ENCODE measurements at places on chromosomes 12 and 14.
A peak's percentile ranks its signal among the peaks of the same experiment; 100 is the strongest.

GRCh38 chr12:21502164-21502496 is 541 bp downstream of the GOLT1B start:
- DNase-seq = no peak

DNA sequence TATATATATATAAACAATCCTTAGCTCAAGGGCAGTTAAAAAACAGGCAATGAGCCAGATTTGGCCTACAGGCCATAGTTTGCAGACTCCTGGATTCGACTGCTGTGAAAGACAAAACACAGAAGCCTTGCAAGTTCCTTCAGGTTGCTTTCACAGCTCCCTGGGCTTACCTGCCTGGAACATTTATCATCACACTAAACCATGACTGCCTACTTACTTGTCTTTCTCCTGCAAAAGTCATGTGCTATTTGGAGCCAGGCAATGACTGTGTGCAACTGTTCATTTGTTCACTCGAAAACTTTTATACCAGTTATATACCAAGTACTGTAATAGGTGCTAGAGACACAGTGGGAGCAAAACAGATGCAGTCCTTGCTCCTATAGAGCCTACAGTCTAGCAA is 2.2 kb upstream of the RPS6KA5 start:
- no peak for DNase-seq

DNA sequence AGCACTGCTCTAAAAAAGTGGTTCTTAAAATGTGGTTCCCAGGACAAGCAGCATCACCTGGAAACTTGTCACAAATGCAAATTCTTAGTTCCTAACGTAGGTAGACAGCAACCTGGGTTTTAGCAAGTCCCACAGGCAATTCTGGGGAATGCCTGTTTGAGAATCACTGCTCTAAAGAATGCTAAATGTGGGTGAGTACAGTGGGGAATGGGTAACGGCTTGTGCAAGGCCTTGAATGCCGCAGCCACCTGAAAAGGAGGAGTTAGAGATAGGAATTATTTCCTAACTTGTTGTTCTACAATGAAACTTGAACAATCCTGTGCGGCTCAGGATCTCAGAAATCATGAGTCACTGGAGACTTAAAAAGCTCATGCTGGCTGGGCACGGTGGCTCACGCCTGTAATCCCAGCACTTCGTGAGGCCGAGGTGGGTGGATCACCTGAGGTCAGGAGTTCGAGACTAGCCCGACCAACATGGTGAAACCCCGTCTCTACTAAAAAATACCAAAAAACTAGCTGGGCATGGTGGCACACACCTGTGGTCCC is 34.9 kb downstream of the GNS start:
- DNase-seq = no peak

DNA sequence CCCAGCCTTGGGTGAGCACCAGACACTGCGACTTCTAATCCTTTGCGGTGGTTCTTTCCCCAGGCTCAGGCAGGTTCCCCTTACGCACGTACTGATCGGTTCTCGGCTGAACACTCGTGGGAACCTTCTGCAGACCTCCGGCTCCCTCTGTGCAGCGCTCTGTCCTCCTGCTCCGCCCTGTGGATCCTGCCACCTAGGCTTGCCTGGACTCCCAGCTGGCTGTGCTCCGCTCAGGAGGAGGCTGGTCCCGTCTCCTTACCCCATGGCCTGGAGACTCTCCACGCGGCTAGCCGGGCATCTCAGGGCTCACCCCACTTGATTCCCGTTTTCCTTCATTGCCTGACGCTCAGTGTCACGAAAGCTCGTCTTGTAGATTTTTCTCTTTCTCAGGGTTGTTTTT is 34.7 kb downstream of the TNFAIP2 start:
- DNase-seq = no peak

GRCh38 chr12:66590275-66590985 is 88.4 kb downstream of the GRIP1 start:
- no peak for DNase-seq

DNA sequence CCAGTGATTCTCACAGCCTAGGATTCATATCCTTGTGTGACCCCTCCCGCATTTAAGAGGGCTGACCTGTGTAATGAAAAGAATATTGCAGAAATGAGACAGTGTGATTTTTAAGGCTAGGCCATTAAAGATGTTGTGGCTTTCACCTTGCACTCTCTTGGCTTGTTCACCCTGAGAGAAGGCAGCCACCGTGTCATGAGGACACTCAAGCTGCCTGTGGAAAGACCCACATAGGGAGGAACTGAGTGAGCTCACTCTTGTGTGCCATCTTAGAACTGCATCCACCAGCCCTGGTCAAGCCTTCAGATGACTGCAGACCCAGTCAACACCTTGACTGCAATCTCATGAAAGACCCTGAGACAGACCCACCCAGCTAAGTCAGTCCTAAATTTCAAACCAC is 46.3 kb upstream of the TMPO start:
- DNase-seq = no peak

DNA sequence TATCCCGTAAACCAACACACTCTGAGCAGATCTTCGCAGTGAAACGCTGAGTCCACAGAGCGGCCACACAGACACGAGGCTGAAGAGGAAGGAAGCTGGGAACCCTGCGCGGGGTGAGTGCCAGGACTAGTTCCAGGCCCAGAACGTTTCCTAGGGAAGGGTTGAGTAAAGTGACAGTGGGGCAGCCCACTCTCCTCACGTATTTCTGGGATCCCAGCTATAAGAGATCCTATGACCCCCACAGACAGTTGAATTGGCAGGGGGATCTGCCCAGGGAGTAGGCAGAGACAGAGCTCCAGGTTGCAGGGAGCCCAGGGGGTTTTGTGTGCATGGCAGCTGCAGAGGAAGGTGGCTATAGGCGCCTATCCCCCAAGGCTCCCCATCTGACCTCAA is 51.1 kb downstream of the GTF2A1 start:
- DNase-seq = no peak

DNA sequence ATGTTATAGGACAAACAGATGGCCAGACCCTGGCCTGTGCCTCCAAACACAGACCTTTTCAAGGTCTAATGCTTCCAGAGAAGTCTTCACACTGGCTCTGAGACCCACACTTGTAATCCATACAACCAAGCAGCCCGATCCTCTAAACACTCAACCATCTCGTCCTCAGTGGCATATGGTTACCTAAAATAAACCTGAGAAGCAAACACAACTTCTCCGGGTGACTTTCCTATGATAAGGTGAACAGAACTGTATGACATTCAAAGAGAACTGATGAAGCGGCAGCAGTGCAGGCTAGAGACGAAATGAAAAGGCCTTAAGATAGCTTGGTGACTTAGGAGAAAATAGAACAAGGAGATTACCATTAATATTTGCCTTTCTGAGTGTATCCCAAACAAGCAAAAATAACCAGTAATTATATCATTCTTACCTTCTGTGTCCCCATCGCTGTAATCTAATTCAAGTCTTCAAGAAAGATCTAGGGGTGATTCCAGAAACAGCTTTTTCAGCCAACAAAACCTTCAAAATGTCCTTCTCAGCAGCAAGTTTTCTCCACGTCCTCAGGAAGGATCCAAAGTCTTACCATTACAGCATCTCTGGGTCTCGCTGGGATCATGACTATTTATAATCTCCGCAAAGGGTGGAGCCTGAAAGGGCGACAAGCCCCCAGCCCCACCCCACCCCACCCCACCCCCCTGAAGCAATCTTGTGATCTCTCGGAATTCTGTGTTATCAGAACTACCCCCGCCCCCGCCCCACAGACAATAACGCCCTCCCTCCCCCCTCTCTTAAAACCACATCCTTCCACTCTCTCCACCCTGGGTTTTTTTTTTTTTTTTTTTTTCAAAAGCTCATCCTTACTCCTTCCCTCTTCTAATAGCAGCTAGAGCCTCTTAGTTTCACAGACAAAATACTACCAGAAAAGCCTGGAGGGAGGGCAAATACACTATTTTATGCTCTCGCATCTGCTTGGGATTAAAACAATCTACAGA is at the start of gene SLC2A3:
Gene SLC2A3, minus strand, starts transcription at position 598 of the 992 bp plus-strand sequence. Its CDS starts 153 bp downstream, at position 445.
- peak; percentile 86 for DNase-seq

GRCh38 chr14:69547701-69548348 is 26.8 kb downstream of the CCDC177 start:
- DNase-seq = no peak

- no peak for DNase-seq
These were observed 121.8 kb downstream of the SUDS3 start for GRCh38 chr12:118498171-118498570.

DNA sequence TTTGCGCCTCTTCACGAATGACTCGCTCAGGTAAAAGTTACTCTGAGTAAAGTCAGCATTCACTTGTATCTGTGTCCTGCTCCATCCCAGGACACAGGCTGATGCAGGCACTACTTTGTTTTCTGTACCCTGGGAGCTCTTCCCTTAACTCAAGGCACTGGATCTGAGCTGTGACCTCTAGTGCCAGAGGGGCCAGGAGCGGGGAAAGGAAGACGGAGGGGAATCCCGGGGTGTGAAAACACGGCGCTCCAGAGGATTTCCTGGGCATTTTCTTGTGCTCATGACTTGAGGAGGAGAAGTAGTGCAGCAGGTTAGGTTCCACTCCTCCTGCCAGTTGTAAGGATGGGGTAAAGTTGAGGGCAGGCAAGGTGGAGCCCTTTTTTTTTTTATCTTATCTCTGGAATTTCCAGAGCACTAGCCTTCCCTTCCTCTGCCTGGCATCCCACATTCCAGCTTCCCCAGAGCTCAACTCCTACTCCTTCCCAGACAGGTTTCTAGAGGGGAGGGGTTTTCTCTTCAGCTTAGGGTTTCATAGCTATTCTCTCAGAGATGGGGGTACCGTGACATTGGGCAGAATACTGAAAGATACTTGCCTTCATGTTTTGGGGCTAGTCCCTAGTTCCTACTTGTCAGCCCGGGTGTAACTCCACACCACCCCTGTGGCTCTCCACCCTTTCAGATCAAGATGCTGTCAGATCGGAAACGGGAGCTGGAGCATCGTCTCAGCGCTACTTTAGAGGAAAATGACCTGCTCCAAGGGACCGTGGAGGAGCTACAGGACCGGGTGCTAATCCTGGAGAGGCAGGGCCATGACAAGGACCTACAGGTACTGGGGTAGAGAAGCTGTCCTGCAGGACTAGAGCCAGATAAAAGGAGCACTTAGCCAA is 52.3 kb downstream of the RAB35 start:
- DNase-seq = no peak

DNA sequence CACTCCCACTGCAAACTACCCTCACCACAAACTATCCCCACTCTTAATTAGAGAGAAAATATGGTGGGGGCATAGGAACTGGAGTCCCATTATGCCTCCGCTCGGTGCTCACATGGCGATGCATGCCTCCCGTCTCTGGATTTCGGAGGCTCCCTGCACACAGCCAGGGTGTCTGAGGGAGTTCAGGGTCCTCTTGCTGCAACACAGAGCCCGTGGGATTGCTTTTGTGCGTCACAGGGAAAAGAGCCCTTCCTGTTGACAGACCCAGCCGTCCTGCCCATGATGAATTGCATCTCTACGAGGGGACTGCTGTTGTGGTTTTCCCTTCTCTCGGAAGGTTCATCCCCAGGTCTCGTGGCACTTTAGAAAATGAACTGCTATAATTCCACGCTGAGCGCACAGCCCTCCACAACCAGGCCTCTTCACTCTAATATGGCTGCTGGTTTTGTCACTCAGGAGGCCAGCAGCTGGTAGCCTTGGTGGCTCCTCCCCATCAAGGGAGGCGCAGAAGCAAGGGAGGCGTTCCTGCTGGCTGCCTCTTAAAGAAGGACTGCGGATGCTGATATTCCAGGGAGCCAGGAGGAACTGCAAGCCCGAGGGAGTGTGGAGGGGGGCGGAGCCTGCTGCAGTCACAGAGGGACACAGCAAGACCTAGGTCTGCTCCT is 158.0 kb downstream of the KCNA5 start:
- DNase-seq = no peak

DNA sequence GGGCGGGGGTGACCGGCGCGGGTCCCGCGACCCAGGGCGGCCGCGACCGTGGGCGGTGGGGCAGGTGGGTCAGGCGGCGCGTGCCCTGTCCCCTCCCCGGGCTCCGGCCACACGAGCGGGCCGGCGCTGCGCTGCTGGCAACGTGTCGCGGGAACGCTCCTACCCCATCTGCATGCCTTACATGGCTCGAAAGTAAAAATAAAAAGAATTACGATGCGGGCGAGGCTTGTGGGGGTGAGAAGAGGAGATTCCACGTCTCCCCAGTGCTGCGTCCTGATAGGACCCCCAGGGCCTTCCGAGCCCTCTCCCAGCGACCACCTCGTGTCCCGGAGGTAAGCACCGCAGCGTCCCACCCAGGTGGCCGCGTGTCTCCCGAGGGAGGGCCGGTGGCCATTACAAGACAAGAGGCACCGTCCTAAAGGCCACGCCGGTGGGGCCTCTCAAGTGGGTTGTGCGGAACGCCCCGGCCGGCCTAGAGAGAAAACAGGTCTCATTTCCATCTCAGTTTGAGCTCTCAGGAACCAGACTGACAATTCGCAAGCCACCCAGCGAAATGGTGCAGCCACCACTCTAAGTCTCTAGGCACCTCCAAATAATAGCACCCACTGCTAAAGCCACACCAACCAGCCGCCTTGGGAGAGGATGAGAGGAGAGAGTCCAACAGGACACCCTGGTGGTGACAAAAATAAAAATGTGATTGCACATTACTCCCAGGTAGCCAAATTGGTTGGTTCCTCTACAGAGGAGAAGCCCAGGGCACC is 612 bp upstream of the FOXN3 start:
- DNase-seq = peak; percentile 2

DNA sequence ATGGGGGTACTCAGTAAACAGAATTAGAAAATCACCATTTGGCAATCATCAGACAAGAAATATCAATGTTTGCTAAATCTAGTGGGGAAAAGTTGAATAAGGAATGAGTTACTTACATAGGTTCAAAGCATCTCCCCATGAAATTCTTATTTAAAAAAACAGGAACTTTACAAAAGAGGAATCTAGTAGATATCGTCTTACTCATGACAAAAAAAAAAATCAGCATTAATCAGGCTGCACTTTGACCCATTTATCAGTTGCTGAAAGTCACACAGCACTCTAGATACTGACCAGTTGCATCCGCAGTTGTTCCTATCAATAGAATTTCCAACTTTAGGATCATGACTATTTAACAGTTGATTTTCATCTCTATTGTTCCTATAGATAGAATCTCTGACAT is 5.8 kb upstream of the DICER1 start:
- DNase-seq = no peak

DNA sequence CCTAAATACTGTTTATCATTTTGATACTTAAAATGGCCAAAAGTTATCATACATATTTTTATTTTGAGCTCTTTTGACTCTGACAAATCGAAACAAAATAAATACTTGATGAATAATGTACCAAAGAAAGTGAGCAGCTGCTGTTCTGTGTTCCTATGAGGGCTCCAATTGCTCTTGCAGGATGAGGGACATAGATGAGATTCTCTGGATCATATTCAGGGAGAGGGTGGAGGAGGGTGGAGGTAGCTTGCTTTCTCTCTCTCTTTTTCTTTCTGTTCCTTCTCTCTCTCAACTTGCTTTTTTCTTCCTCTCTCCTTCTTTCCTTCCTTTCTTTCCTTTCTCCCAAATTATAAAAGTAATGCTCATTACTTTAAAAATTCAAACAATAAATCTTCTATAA is 8.9 kb upstream of the MYH7 start:
- no peak for DNase-seq

- DNase-seq = no peak
These were observed 66.8 kb downstream of the SPATA7 start for GRCh38 chr14:88452231-88452630.
